ENCODE measurements at places on chromosomes 16 and 17.

GRCh38 chr17:416293-417206 lies 63.9 kb upstream of the RPH3AL start:
- no peak for DNase-seq

GRCh38 chr16:85399583-85400284 lies 213.4 kb upstream of the GSE1 start:
- no peak for DNase-seq

DNA sequence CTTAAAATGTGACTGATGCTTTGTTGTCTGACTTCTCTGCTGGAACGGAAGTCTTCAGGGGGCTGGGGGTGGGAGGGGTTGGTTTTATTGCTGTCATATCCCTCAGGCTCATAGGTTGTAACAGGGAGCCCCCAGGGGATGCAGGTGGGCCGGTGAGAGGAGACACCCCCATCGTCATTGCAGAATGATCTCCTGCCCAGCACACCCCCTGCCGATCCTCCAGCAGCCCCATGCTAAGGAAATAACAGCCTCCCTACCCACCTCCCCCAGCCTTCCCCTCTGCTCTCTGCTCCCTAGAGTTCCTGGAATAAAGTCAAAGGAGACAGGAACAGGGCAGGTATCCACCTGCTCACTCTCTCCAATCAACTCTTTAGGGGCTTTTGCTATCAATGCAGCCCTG lies 270.1 kb upstream of the TNRC6C start:
- DNase-seq, result no peak

DNA sequence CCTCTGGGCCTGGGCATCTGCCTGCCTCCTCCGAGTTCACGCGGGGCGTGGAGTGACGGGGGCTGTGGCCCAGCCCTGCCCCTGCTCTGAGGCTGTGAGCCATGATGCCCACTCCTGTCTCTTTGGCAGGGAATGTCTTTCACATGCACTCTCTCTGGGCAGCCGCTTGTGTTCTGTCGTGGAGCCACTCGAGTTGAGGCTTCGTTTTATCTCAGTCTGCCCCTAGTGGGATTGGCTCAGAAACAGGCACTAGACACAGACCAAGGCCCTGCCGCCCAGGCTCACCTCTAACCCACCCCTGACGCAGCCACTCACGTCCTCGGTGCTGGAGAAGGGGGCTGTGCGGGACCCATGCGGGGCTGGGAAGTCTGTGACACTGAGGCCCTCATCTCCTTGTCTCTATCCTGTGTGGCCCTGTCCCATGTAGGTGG lies 67.5 kb upstream of the KCTD5 start:
- no peak for DNase-seq

DNA sequence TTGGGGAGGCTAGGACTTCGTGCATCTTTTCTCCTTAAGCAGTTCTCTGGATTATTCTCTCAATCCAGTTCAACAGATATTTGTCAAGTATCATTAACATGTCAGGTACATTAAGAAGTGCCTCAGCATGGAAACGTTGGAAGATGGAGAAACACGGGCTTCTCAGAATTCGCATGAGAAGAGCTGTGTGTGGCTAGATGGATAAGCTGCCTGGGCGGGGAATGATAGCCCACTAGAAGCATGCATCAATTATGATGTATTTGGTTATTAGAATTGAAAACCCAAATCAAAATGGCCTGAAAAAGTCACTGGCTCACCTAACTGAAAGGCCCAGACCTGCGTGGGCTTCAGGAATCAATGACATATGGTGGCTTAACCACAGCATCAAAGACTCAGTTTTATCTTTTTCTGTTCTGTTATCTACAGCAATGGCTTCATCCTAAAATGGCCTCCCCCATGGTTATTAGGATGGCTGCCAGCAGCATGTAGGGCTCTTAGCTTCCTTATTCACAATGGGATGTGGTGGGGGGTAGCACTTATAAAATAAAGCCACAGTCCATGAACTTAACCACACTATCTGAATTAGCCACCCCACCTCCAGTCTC lies 43.9 kb downstream of the MMD start:
- no peak for DNase-seq

DNA sequence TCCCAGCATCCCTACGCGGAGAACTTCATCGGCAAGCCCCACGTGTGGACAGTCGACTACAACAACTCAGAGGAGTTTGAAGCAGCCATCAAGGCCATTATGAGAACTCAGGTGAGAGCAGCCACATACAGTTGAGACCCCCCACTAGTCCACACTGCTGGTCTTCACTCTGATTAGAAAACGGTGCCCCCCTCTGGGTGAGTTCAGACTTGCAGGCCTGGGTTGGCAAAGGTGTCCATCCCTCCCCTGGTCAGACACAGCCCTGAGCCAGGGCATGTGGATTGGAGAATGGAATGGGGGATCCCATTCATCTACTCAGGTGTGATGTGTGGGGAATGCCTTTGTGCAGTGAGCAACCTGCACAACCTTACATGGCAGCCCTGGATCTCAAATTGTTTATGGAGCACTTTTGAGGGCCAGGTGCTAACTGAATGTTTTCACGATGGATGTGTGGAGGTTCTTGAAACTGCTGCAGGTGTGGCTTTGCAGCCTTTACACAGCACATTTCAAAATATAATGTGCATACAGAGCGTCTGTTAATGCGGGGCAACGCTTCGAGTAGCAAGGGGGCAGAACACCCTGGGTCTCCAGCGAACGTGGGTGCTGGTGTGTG lies 72.6 kb downstream of the MGAT5B start:
- no peak for DNase-seq

- DNase-seq, result no peak
Observed at GRCh38 chr16:48534601-48535340, 75.2 kb downstream of the N4BP1 start.

DNA sequence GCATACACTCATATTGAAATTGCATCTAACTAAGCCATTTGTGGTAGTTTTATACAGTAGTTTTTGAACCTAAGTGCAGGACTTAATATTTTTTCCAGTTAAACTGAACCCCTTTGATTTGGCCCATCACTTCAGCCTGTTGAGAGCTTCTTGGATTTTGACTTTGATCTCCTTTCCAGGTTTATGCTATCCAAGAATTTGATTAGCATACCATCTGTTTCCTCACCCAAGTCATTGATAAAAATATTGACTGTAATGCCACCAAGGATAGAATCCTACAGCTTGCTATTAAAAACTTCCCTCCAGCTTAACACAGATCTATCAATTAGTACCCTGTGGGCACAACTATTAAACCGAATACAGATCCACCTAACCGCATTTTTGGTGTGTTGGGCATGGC lies 7.2 kb downstream of the TMEM94 start:
- DNase-seq, result no peak

- DNase-seq, result no peak
Observed at GRCh38 chr17:83099570-83100181, 20.3 kb downstream of the METRNL start.

GRCh38 chr17:17027442-17028058 lies 14.7 kb upstream of the MPRIP start:
- no peak for DNase-seq

- no peak for DNase-seq
Observed at GRCh38 chr17:79044462-79044861, 20.5 kb downstream of the C1QTNF1 start.

DNA sequence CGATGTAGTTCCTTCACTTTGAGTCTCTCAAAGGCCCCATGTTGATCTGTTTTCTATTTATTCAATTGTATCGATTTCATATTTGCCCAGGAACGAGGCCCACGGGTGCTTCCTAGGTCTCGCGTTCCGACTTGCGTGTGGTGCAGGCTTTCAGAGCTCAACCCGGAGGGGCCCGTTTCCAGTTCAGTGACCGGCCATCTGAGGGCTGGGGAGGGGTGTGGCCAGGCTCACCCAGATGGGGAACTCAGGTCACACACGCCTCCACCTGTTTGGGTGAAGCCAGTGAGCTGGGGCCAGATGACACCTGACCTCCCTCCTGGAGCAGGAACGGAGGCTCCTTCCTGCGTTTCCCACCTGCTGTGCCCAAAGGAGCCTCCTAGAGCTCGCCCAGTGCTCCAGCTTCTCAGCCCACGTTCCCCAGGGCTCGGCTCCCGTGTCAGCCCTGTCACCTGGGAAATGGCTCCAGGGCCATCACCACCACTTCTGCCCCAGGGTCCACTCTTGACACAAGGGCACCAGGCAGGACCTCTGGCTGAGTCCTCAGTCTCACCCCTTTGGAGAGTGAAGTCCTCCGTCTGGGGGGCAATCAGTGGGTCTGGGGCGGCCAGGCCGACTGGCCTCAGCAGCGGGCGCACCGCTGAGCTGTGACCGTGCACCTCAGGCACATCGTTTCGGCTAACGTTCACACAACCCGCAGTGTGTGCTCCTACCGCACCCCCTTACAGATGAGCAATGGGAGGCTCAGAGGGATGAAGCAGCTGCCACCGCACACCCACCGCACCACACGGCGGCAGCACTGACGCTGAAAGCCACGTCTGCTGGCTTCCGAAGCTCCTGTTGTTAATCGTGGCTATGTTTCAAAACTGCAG lies 18.0 kb downstream of the FOXF1 start:
- no peak for DNase-seq

DNA sequence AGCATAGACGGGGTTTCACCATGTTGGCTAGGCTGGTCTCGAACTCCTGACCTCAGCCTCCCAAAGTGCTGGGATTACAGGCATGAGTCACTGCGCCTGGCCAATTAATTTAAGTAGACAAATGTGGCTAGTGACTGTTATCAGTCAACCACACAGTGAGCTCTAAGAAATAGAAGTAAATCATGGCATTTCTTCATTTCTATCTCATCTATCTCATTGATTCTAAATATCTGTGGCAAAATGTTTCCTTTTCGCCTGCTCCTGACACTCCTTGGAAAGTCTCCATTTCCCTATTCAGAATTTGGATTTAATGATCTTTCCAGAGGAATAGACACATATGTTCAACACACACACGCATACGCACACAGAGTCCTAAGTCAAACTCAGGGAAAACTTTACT lies 81.3 kb downstream of the HIC1 start:
- DNase-seq, result no peak

GRCh38 chr16:79188115-79188738 lies 412.3 kb downstream of the MAF start:
- DNase-seq, result no peak

Data from stimulated activated CD8-positive, alpha-beta memory T cell treated with anti-CD3 and anti-CD28 coated beads, Interleukin-4, amount 100 ng/mL, for 1 hour (primary cell).